Transverse colon (tissue), 4 donors: ENCODE measurements at places on chromosomes 7 and 10.

GRCh38 chr7:158758586-158759244, 54.1 kb upstream of the NCAPG2 start:
- no peak for DNase-seq

- DNase-seq: no peak
Measured at GRCh38 chr10:65751218-65751617, 1174.6 kb upstream of the LRRTM3 start.

DNA sequence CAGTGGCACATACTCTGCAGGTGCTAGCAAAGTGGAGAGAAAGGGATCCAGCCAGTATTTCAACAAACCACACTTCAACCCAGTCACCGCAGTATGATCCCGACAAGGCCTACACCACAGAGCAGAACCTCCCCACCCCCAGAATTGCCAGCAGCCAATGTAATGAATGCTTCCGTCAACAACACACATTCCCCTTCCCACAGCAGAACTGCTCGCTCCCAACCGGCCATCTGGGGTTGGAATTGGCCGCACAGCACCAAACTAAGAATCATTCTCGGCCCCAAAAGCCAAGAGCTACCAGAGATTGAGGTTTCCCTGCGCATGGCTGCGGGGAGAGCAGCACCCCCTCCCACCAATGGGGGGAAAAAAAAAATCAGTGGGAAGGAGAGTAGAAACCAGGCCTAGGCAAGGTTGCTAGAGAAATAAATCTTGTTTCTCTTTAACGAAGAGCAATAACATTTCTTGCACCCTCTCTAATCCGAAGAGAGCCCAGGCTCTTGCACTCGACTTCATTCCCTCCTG, 1.1 kb downstream of the WASL start:
- DNase-seq: peak; percentile 68

GRCh38 chr10:128149267-128150014, 23.2 kb upstream of the MKI67 start:
- no peak for DNase-seq

GRCh38 chr7:44257618-44258422, 57.0 kb downstream of the YKT6 start:
- DNase-seq: peak; percentile 28

GRCh38 chr7:15685358-15686294, 857 bp downstream of the MEOX2 start:
- no peak for DNase-seq

DNA sequence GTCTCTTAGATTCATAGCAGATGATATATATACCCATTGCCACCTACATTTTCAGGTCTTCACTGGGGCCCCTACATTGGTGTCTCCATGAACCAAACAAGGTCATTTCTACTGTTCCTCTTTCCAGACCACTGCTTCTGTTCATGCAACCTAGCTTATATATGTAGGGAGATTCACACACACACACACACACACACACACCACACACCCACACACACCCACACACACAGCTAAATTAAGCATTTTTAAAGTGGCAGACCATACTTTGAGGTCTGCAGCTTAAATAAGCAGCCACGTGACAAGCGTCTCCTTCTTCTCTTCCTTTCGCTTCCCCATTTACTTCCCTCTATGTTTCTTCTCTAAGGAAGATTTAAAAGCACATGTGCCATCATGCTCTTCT, 70.0 kb upstream of the CC2D2B start:
- DNase-seq: no peak

DNA sequence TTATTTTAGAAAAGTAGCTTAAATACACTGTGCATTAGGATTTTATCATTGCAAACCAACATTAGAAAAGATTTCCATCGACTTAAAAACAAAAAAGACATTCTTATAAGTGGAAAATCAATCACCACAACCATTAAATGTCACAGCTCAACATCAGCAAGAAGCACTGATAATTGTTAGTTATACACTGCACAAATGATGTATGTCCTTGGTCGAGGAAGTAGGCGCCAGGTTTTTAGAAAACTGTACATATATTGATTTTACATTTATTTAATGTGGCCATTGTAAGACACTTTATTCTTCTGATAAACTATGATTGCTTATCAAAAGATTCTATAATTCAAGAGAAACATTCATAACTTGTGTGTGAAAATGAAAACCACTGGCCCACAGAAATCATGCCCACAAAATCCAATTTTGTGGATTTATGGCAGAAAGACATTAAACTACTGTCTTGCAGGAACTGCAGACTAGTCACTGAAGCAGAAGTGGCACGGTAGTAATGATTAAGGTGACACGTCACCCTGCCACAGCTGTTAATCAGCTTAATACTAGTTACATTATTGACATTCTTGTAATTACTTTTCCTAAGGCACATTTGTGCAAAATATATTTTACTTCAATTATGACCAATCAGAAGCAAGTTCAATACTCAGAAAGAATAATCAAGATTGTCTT, 79.4 kb downstream of the VPS41 start:
- DNase-seq: no peak

- DNase-seq: peak; percentile 69
Measured at GRCh38 chr10:17512341-17513001, 58.1 kb upstream of the ST8SIA6 start.

DNA sequence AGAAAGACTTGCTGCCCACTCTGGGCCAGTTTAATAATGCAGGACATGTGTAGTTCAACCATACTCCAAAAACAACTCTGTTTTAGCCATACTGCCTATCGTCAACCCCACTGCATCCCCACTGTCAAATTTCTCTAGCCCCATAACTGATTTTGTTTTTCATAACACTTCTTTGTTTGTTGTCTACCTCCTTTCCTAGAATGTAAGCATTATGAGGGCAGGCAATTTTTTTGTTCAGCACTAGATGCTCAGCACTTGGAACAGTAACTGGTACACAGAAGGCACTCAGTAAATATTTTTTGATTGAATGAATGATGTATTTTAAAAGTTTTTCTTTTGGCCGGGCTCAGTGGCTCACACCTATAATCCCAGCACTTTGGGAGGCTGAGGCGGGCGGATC, 183.8 kb upstream of the MKLN1 start:
- no peak for DNase-seq

DNA sequence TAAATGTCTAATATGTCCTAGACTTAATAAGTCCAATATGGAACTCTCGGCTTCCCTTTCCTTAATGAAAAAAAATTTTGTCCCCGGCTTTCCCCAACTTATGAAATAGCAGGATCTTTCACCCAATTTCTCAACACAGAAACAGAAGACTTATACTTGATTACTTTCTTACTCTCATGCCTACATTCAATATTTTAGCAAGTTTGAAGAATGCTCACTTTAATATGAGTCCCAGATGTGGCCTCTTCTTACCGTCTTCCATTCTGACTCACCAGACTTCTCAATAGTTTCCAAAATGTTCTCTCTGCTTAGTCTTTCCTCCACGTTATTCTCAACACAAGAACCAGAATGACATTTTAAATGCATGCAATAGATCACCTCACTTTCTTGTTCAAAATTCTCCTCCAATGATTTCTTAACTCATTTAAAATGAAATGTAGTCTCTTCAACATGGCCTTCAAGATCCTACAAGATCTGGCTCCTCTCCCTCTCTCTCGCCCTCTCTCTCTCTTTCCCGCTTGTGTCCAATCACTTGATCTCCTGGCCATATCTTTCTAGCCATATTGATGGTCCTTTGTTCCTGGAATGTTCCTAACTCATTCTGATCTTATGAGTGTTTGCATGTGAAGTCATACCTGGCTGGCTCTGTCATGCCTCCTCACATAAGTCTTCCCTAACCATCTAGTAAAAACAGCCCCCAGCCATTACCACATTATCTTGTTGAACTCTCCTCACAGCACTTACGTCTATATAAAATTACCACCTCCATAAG, 119.7 kb upstream of the FAM3C start:
- DNase-seq: no peak

GRCh38 chr7:121575194-121575765, 179.2 kb upstream of the FAM3C start:
- no peak for DNase-seq

DNA sequence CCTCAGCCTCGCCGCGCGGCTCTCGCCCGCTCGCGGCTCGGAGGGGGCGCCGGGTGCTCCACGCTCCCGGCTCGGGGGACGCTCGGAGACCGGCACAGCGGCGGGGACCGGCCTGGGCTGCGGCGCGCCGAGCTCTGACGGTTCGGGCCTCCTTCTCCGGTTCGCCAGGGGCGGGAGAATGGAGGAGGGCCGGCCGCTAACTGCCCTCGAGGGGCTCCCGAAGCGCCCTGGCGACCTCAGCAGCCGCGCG, 232 bp upstream of the GRID1 start:
- DNase-seq: no peak

GRCh38 chr7:127893547-127893946, 137.7 kb downstream of the LRRC4 start:
- DNase-seq: no peak

- DNase-seq: peak; percentile 84
Measured at GRCh38 chr10:79073784-79074432, 5.1 kb downstream of the ZMIZ1 start.

DNA sequence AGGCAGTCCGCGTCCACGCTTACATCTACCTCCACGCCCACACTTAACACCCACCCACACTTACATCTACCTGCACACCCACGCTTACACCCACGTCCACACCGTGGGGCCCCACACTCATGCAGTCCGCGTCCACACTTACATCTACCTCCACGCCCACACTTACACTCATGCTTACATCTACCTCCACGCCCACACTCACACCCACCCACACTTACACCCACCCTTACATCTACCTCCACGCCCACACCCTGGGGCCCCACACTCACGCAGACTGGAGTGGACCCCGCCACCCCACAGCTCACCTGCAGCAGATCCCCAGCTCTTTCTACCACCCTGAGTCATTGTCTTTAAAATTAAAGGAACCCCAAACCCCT, 32.4 kb upstream of the PWWP2B start:
- no peak for DNase-seq

GRCh38 chr10:119414081-119414611, 128.4 kb downstream of the RGS10 start:
- peak; percentile 44 for DNase-seq

GRCh38 chr10:118054383-118054782, 7.6 kb upstream of the RAB11FIP2 start:
- no peak for DNase-seq

DNA sequence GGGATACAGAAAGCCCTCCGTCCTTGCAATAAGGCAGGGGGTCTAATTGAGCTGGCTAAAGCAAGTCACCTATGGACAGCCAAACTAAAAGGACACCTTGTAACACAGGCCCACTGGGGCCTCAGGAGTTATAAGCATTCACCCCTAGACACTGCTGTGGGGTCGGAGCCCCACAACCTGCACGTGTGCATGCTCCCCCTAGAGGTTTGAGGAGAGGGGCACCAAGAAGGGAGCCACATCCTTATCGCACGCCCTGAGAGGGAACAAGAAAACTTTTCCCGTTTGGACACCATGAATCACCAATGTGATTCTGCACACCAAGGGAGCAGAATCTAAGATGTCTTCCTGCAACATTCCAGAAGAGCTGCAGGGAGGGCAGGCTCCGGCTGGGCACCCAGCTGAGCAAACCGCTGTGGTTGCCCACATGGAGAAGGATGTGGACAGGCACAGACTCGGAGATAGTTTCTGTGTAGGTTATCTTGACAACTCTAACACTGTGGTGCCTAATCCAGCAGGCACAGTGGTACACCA, 17.7 kb upstream of the TARP start:
- DNase-seq: no peak

DNA sequence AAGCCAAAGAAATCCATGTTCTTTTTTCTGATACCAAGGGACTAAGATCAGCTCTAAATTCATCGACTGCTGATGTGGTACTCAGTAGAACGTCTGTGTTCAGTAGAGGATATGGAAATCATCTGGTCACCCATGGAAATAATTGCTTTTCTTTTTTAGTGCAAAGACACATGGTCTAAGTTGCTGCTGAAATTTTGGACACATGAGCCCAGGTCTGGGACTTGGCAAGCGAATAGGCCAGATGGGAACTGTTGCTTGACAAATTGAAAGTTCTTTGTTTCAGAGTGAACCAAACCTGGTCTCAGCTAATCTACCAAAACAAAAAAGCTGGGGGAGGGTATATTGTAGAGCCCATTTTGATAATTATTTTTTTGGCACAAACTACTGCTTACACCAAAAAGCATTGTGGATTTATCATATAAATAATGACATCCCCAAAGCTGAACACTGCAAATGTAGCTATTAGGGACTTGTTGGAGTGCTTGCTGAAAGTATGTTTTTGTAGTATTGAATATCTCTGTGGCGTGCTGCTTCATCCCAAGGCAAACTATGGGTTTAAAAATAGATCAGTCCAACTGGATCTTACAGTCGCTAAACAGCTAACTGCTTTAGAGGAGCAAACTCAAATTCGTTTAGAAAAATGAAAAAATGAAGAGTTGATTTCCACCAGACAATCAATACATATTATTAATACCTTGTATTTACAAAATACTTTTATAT, 144.7 kb downstream of the TRIL start:
- DNase-seq: peak; percentile 16

GRCh38 chr7:131222171-131222570, 105.5 kb upstream of the MKLN1 start:
- DNase-seq: no peak

- no peak for DNase-seq
Measured at GRCh38 chr7:134785842-134786241, 6.4 kb downstream of the CALD1 start.

GRCh38 chr7:46006723-46007122, 85.7 kb upstream of the IGFBP3 start:
- no peak for DNase-seq

DNA sequence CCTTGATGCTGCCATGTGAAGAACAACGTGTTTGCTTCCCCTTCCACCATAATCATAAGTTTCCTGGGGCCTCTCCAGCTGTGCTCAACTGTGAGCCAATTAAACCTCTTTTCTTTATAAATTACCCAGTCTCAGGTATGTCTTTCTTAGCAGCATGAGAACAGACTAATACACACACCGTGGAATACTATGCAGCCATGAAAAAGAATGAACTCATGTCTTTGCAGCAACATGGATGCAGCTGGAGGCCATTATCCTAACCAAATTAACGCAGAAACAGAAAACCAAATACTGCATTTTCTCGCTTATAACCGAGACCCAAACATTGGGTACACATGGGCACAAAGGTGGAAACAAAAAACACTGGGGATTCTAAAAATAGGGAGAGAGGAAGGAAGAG, 286.7 kb upstream of the MINDY3 start:
- DNase-seq: no peak

DNA sequence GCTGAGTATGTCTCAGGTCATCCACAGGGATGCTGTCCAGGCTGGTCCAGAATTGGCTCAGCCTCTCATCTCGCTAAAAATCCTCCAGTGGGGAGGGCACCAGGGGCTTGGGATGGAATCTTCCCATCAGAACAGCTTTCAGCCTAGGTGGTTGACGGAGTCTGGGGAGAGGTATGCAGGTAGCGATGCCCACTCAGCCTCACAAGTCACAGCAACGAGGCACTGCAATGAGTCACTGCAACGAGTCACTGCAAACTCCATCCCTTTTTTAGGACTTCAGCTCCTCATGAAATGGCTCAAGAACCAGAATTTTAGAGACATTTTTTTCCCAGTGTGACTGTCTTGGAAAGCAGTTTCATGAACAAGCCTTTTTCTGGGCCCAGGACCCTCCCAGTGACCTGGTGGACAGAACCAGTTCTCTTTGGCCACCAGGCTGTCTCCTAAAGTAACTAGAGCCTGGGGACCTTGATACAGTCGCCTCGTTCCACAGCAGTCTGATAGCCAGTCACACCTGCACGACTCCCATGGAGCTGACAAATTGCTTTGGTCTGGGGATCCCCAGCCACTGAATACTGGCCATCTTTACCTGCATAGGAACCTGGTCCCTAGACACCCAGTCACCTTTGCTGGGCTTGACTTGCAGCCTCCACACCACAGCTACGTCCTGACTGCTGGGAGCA, 41.3 kb upstream of the PPP2R2D start:
- no peak for DNase-seq
